ENCODE measurements at places on chromosomes 7 and 10.
A peak's percentile ranks its signal among the peaks of the same experiment; 100 is the strongest.

DNA sequence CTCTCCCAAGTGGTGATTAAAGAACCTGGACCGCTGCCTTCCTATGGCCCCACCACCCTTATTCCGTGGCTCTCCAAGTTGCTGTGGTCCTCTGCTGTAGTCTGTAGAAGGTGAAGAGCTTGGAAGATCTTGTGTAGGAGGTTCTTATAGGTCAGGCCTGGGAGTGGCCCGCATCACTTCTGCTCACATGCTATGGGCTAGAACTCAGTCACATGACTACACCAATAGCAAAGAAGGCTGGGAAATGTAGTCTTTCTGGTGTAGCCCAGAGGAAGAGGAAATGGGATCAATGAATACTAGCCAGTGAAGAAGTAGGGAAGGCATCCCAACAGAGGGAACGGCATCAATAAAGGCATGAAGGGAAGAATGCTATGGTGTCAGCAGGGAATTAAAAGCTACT lies 41.3 kb upstream of the AOAH start:
- DNase-seq = no peak

- no peak for DNase-seq
Measured at GRCh38 chr7:798921-799470, 33.3 kb upstream of the SUN1 start.

- no peak for DNase-seq
Measured at GRCh38 chr7:138919911-138920310, 61.3 kb downstream of the KIAA1549 start.

DNA sequence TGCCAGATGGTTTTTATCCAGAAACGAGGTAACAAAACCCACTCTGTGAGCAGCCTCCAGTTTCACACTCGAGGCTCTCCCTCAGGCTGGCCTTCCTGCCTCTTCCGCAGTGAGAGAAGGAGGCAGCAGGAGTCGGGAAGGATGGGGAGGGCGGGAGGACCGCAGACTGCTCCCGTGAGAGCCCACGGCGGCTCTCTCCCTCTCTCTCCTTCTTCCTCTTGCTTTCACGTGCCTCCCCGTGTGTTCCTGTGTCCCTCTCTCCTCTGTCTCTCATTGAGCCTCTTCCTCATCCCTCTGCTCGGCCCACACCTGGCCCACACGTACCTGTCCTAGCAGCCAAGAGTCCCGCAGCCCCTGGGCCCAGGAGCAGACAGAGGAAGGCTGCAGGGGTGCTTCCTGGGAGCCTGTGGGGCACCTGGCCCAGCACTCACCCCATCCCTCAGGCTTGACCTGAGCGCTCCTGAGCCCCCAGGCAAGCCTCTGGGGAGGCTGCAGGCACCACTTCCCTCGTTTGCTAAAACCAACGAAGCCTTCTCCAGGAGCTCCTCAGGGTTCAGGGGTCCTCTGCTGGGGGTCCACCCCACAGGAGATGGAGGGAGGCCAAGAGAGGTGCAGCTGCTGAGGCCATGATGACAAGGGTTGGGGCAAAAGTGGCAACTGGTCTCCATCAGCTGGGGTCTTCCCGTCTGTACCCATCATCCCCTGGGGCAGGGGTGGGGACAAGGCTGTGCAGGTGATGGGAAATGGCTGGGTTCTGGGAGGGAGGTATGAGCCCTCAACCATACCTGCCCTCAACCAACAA lies 13.6 kb downstream of the SPOCK2 start:
- DNase-seq = peak; percentile 33

DNA sequence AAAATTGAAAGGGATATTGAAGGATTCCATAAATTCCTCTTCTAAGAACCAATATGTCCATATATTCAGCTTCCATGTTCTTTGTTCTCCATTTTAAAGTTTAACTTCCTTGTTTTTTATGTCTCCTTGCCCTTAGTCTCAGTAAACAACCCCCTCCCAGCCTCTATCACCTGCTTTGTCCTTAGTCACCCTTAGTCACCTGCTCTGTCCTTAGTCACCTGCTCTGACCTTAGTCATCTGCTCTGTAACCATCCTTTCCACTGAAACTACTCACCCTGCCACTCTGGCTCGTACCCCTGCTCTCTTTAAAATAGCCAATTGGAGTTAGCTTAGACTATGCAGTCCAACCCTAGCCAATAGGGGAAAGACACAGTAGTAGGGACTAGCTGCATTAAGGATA lies 136.2 kb upstream of the TMEM106B start:
- DNase-seq = no peak

GRCh38 chr7:129607471-129608120 lies 3.9 kb upstream of the NRF1 start:
- peak; percentile 3 for DNase-seq

- no peak for DNase-seq
Measured at GRCh38 chr7:102931757-102932156, 19.0 kb downstream of the LRRC17 start.

DNA sequence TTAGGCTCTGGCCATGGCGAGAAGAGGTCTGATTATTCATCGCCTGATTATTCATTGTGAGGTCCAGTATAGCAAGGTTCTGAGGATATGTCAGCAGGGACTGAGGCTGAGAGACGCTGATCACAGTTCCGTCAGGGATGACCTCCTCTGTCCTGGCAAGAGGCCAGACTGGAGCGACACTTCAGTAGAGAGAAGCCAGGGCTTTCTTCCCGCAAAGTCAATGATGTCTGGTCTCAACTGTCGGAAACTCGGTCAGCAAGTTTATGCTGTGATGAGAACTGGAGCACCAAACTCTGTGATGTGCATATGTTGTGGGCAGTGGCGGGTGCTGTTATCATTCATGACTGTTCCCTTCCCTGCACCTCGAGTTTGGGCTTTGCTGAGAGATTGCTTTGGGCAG lies 29.0 kb upstream of the GNA12 start:
- DNase-seq = no peak

- no peak for DNase-seq
Measured at GRCh38 chr10:80471001-80471400, 16.9 kb downstream of the TSPAN14 start.

GRCh38 chr10:50440489-50440888 lies 183.3 kb downstream of the SGMS1 start:
- DNase-seq = no peak

- no peak for DNase-seq
Measured at GRCh38 chr10:13840036-13840435, 253.3 kb downstream of the PRPF18 start.

- no peak for DNase-seq
Measured at GRCh38 chr7:114937446-114937845, 15.6 kb downstream of the MDFIC start.
